ENCODE measurements at places on chromosomes 12 and 14.

- no peak for DNase-seq
Measured at GRCh38 chr12:82930301-82930700, 243.6 kb downstream of the TMTC2 start.

GRCh38 chr12:53589423-53589822 is 36.8 kb downstream of the ATF7 start:
- DNase-seq: no peak

- DNase-seq: peak; percentile 53
Measured at GRCh38 chr12:94532490-94533422, 73.1 kb upstream of the CEP83 start.

GRCh38 chr14:30925254-30925653 is 50.9 kb downstream of the COCH start:
- no peak for DNase-seq

GRCh38 chr12:19436931-19437330 is 2.4 kb upstream of the AEBP2 start:
- DNase-seq: no peak

GRCh38 chr12:51870504-51870903 is 17.4 kb upstream of the ANKRD33 start:
- DNase-seq: peak; percentile 16

- DNase-seq: no peak
Measured at GRCh38 chr12:6177642-6178358, 22.4 kb upstream of the CD9 start.

- DNase-seq: no peak
Measured at GRCh38 chr14:100389497-100390104, 66.5 kb downstream of the SLC25A47 start.

DNA sequence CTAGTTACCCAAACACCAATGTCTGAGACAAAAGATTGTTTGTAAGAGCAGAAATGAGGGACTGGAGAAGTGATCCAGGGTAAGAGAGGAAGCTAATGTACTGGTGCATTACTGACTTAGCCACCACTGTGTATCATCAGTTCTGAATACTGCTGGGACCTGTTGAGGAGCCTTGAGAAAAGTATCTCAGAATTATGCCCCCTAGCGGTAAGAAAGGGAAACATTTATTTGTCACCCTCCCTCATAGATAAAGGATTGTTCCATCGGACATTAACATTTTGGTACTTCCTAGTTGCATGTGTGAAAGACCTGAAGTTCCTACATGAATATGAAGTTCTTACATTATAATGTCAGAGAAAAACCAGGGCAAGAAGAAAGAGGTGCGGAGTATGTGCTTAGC is 612.5 kb downstream of the FSCB start:
- DNase-seq: no peak

DNA sequence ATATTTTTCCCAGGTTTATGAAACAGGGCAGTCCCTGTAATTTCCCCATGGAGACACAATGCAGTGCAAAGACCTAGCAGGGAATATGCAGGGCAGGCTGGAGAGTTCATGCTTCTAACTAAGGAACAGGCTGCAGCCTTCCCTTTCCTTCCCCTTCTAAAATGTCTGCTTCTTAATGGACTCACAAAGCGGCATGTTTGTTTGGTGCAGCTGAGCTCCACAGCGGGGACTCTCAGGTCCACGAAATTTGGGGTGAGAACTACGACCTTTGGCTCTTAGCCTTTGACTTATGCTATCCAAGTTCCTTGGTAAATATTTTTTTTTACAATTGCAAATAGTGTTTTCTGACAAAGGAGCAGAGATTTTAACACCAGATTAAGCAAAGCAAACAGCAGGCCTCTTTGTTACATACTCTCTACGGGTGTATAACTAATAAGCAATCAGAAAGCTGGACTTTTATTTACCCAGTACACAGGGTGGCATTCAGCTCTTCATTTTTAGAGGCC is 323.6 kb downstream of the ZFP36L1 start:
- DNase-seq: no peak

- DNase-seq: no peak
Measured at GRCh38 chr12:121064116-121064515, 25.1 kb upstream of the OASL start.

DNA sequence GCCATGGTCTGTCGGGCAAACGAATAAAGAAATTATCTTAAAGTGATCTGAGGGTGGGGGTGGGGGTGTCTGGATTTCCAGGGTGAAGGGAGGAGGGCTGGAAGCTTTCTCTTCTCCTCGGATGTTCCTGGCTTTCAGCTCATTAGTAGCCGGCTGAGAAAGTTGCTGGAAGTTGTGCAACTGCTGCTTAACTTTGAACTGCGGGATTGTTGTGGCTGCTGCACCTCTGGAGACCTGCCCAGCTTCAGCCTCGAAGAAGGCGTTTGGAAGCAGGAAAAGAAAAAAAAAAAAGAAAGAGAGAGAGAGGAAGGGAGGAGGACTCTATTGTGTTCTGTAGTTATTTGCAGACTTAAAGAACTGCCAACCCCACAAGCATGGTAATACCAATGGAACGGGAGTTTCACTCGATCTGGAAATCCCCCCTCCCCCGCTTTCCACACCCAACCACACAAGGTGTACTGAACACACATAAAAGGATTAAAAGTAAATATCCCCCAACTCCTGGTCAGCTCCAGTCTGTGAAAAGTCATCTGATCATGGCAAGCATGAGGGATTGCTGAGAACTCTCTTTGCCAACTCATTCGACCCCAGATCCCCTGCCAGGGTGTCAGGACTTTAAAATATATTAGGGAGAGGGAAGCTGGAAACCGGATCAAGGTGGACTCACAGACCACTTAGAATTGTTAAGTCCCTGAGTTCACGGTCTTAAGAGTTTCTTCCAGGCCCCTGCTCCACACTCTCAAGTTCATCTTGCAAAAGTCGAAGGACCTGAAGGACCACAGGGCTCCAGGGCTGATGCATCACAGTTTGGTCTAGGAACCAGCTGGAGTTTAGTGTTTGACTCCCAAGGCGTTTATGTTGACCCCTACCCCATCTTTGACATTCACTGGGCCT is at the start of gene RASSF9:
Gene RASSF9, minus strand, starts transcription at position 213 of the 894 bp plus-strand sequence. Its CDS starts 208 bp downstream, at position 5.
- peak; percentile 92 for DNase-seq

- no peak for DNase-seq
Measured at GRCh38 chr12:123089140-123089539, 61.8 kb downstream of the PITPNM2 start.

GRCh38 chr12:49225576-49226166 is 36.8 kb upstream of the TUBA1A start:
- DNase-seq: peak; percentile 52

DNA sequence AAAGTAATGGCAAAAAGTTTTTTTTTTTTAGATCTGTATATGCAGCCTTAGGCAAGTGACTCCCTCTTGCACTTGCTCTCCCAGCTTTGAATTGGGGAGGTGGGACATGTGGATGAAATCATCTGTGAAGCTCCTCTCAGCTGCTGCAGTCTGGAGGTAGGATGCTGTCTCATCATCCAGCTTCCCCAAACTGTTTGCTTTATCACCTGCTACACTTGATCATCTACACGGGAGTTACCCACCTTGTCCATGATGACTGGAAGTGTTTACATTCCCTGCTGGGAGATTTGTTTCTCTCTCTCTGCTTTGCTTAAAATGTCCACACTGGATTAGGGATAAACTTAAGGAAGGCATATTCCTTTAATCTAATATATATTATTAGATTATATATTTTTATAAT is 8.5 kb upstream of the FGF23 start:
- DNase-seq: no peak

GRCh38 chr14:37438444-37438843 is 156.6 kb downstream of the FOXA1 start:
- no peak for DNase-seq

- DNase-seq: no peak
Measured at GRCh38 chr12:42585841-42586216, 3.7 kb downstream of the PRICKLE1 start.

DNA sequence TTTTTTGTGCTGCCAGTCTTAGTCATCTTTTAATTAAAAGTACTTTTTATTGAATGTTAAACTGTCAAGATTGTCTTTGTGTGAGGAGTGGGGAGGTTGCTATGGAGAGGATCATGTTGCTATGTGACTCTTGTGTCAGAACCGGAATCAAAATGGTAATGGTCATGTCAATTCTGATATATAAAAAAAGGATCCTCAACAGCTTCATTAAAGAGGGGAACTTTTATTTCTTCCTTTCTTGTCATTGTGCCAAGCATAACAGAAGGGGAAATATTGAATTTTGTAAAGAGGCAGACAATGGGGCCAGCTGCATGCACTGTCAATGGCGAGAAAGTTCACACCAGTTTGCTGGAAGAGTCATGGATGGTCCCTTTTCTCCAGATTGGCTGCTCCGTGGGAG is 564.8 kb downstream of the VRK1 start:
- no peak for DNase-seq

- peak; percentile 63 for DNase-seq
Measured at GRCh38 chr12:14769969-14770495, 33.2 kb downstream of the WBP11 start.

GRCh38 chr14:24312736-24313507 is 1.6 kb downstream of the LTB4R start:
- DNase-seq: no peak

- no peak for DNase-seq
Measured at GRCh38 chr12:32561931-32562341, 117.2 kb upstream of the DNM1L start.

DNA sequence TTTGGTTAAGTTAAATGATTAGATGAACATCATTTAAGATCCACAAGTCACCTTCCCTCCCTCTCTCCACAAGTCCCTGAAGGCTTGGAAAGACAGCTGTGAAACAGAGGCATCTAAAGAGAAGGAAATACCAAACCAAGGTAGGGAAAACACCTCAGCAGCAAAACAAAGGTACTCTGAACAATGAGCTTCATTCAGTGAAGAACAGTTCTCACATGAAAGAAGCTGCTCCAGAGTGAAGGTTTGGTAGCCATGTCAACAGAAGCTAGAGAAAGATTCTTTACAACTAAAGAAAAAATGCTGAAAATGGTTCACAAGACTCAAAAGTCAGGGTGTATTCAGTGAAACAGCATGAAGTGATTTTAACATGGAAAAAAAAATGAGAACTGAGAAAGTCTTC is 69.4 kb downstream of the FGD6 start:
- DNase-seq: no peak

- DNase-seq: no peak
Measured at GRCh38 chr12:41419131-41419893, 231.2 kb downstream of the PDZRN4 start.

- DNase-seq: no peak
Measured at GRCh38 chr12:112906712-112907414, at the start of gene OAS1. Gene OAS1 (plus strand): TSS chr12:112906962. CDS start chr12:112907040, 78 bp downstream.

GRCh38 chr12:104852102-104852501 is 106.0 kb downstream of the SLC41A2 start:
- peak; percentile 91 for DNase-seq

DNA sequence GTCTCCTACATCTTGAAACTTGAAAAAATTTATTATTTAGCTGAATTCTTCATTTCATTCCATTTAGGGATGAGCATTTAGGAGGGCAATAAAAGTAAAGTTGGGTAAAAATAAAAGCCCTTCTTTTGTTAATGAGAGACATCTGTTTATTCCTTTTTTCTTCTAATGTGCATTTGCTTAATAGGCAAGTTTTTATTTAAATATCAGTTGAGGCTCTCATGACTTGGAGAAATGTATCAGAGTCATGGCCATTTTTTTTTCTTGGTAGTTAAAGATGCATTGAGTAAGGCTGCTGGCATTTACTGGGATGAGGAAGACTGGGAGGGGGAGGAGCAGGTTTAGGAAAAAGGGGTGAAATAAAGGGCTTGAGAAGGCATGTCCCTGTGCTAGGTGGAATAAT is 609.9 kb upstream of the TMEM132C start:
- DNase-seq: peak; percentile 60

- no peak for DNase-seq
Measured at GRCh38 chr14:73014105-73014504, 12.8 kb downstream of the ZFYVE1 start.

GRCh38 chr12:54126029-54126695 is 62.6 kb downstream of the SMUG1 start:
- peak; percentile 57 for DNase-seq

DNA sequence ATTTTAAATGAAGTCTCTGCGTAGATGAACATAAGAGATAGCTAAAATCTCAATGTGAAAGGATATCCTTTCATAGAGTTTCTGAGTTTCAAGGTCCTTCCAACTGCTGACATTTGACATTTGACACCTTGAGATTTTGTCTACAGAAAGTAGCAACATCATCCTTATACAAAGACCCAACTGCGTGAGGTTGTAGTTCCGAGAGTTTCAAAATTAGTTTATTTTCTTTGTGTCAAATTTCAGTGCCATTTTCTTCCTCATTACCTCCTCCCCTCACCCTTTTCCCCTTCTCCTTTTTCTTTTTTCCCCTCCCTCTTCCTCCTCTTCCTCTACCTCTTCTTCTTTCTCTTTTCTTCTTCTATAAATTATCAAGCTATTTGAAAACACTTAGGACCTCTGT is 26.9 kb upstream of the BATF start:
- no peak for DNase-seq

DNA sequence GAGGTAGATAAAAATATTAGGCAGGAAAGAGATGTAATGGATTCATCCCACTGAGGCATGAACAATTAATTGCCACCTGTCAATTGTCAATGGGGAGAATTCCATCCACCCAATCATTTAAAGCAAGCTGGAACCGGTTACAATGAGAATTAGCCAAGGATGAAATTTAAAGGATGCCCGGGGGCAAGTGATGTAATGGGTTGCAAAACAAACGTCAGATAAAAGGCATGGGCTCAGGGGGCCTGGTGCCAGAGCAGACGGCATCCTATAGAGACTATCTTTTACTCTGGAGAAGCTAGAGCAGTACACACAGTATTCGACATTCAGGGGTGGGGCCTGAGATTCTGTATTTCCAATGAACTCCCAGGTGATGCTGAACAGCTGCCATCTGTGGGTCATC is 80.5 kb upstream of the ZFP36L1 start:
- no peak for DNase-seq

DNA sequence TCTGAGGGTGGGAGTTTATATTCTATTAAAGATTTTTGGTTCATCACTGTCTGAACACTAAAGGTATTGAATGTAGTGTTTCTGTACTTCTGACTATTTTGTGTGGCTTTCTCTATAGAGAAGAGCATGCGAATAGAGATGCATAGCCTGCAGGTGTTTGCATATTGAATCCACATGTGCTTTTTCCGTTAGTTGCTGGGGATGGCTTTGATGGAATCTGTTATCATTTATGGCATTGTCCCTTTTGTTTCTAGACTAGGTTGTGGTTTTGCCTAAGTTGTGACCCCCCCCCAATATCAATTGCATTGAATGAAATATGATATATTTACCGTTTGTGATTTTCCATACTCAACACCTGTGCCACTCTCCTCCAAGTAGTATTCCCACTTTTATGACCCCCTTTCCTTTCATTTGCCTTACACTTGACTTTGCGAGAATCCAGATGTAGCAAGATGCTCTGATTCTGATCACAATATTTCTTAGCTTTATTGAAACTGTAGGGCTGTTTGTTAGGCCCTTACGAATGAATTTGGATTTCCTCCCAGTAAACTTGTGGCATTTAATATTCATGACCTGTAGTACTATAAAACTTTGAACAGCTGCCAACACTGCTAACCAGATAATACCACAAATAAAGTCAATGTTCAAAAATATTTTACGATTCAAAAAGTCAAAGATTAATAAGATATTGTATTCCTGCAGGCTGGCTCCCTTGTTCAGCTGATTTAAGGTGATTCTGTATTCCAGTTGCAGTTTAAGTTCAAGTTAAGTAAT is 176.4 kb downstream of the TMTC2 start:
- no peak for DNase-seq

GRCh38 chr14:89760086-89760485 is 194.4 kb downstream of the EFCAB11 start:
- DNase-seq: no peak
